Activated naive CD4-positive, alpha-beta T cell treated with anti-CD3 and anti-CD28 coated beads, Interleukin-2, amount 10 ng/mL, durations not matched to agents 7 days and 5 days (primary cell): ENCODE measurements at places on chromosomes 5 and 9.

DNA sequence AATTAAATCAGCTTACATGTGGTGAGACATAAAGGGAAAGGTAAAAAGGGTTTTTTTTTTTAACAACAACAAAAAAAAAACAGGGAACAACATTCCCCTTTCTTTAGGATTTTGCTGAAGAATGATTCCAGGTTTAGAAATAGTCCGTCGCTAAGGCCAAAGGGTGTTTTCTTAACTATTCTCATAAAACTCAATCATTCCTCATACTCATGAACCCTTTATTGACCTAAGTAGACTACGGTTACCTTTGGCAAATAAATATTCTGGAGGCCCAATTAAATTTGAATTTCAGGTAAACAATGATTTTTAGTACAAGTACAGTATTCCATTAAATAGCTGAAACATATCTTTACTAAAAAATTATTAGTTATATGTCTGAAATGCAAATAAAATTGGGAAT, 55.6 kb upstream of the CCNG1 start:
- DNase-seq: no peak

GRCh38 chr9:77909306-77909705, 122.3 kb downstream of the GNAQ start:
- DNase-seq: peak; percentile 42

- DNase-seq: no peak
Measured at GRCh38 chr5:126365446-126366198, 57.6 kb upstream of the GRAMD2B start.

DNA sequence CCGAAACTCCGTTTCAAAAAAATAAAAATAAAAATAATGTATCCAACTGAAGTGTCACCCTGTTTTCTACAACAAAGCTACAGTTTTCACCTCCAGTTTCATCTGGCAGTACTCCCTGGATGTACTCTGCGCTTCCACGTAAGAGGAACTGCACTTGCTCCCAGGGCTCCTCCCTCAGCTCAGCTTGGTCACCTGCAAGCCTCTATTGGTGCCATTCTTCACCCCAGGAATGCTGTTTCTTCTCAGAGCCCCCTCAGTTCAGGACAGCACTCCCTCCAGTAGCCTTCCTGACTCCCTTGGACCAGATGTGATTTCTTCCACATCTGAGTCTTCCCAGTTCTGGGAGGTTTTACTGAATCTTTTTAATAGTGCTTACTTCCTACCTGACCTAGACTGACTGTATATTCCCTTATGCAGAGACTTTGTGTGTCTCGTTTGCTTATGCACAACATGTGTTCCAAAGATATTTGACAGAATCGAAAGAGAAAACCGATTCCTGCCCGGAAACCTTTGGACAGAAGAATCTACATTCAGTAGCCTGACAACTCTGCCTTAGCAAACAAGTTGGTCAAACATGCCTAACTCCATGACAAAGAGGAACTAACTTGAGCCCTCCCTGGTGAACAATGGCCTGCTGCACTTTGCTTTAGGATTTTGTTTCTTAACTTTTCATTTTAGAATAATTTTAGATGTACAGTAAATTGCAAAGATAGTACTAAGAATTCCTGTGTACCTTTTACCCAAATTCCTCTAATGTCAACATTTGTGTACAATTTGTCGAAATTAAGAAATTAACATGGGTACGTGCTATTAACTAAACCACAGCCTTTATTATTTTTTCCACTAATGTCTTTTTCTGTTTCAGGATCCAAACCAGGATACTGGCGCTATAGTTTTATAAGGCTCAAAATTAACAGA, 814 bp downstream of the CCDC125 start:
- no peak for DNase-seq

- DNase-seq: no peak
Measured at GRCh38 chr5:134240421-134240962, 14.6 kb upstream of the PPP2CA start.

GRCh38 chr9:27572566-27572917, 739 bp downstream of the C9orf72 start:
- DNase-seq: peak; percentile 70

DNA sequence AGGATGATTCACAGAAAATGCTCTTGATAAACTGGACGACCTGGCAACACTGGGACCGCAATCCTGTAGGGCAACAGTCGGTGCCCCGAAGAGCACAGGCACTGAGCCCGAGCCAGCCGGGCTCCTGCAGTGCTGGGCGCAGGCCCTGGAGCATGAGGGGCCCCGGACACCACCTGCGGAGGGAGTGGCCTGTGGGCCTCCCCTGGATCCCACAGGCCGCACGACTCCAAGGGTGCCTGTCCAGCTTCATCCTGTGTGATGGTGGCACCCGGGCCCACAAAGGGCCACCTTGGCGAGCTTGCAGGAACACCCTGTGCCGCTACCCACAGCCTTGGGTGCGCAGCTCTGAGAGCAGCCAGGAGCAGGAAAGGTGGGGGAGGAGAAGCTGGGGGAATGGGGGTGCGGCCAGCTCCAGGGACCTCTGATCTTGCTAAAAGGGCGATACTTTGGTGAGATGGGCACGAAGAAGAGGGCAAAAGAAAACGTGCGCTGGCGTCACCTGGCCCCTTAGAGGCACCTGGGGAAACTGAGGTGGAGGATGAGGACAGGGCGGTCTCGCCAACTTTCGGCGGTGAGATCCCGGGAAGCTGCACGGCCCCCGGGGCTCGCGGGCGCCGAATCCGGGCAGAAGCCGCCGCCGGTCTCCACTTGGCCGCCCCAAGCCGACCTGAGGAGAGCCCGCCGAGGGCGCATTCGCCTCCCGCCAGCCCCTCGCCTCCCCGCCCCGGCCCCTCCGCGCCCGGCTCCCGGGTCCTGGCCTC, 722 bp downstream of the TBC1D9B start:
- peak; percentile 41 for DNase-seq

- DNase-seq: no peak
Measured at GRCh38 chr9:127107171-127107928, 15.1 kb downstream of the ANGPTL2 start.

- DNase-seq: no peak
Measured at GRCh38 chr9:104319685-104320084, 184.4 kb upstream of the OR13F1 start.

DNA sequence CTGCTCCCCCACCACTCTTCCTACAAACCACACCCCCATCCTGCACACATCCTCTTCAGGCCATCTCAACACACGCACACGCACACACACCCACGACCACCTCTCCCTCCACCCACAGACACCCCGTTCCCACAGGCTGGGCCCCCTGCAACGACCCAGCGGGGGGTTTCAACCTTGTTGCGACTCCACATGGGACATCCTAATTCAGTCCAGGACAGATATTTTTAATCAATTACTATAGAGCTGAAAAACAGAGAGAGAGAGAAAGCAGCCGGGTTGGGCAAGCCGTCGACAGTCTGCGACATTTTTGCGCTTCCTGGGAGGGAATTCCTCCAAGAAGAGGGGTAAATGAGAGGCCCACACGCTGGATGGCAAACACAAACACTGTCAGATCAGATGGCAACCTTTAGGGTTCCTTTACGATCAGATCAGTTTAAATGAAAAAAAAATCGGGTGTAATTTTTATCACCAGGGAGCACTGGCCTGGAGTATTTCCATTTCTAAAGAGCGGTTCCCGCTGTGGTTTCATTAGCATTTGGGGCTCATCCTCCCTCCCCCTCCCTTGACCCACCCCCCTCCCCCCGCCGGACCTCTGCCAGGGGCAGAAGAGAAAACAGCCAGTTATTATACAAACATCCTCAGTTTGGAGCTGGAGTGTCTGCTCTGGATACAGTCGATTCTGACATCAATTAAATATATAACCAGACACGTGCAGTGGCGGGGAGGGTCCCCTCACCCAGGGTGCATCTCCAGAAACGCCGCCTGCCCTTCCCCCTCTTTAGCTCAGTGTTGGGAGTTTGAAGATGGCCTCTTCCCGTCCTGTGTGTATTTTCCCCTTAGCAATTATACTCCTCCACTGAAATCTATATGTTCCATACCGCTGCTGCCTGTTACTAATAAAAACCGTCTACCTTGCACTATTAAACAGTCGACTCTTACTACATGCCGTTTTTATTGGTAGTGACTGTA, 2.3 kb upstream of the IRX2 start:
- DNase-seq: no peak

DNA sequence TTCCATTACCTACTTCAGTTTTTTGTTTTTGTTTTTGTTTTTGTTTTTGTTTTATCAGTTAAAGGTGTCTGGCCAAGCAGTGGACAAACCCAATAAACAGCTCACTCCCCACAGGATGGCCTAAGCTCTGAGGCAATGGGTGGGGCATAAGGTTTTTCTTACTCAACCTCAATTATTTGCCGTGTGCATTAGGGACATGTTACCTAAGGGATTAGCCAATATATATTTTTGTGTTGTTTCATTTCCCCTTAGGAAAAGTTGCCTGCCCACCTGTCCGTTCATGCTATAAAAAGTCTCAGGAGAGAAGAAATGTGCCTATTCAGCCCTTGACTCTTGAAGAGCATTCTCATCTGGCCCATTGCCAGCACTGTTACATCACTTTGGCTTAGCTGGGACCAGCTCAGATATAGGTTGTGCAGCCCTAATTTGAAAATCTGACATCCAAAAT, 7.3 kb downstream of the SH3RF2 start:
- DNase-seq: no peak

DNA sequence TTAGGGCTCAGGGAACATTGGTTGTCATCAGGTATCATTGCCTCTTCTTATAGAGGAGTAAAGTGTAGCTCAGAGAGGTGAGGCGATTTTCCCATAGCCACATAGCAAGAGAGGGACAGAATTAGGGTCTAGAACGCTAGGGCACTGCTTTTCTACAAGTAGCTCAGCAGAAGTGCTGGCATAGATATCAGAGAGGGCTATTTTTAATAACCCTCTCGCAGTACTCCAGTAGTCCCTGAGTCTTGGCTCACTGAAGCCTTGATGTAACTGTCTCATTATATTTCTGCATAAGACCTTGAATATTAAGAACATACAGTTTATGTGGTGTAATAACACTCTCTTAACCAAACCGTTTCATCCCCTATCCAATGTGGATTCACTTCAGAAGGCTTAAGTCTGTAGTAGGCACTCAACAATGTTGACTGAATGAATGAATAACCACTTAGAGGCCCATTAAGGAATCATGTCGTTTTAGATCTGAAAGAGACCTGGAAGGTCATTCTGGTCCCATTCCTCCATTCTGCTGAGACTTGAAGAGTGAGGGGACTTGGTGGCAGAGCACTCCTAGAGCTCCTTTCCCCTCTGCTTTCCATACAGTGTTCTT, 4.7 kb upstream of the FRMPD1 start:
- DNase-seq: no peak
